ENCODE measurements at places on chromosomes 16 and 17.

- no peak for DNase-seq
Observed at GRCh38 chr17:27895123-27895895, 2.1 kb upstream of the LYRM9 start.

DNA sequence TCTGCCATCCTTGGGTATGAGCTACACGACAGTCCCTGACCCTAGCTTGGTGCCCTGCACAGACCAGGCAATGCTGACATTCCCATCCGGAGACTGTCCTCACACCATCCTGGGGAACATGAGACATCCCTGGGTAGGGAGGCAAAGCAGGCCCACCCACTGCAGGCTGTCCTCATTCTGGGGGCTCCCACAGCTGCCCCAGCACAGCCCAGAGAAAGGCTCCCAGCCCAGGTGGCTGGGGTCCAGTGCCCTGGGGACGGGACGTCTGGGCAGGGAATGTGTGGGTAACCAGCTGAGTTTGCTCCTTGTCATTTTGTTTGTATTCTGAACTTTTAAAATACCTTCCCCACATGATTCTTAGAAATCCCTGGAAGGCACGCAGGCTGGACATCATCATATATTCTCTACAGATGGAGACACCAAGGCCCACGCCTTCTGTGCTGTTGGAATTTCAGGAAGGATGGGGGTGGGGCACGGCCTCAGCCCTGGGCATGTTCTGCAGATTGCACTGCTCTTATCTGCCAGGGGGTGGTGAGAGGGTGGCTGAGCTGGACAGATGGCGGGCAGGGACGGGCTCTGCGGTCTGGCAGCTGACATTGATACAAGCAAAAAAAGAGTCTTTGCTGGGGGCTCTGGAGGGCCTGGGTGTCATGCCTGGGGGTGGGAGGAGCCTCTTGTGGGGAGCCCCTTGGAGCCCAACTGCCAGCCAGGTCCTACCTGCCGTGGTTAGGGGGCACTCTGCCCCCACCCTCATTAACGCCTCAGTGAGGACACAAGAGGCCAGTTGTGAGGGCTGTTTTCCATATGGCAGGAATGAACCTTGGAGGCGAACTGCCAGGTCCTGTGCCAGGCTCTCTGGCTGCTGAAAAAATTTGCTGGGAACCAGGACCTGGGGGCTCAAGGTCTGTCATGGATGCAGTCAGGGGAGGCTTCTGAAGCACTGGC lies 28.4 kb downstream of the LRRC75A start:
- peak; percentile 72 for DNase-seq

DNA sequence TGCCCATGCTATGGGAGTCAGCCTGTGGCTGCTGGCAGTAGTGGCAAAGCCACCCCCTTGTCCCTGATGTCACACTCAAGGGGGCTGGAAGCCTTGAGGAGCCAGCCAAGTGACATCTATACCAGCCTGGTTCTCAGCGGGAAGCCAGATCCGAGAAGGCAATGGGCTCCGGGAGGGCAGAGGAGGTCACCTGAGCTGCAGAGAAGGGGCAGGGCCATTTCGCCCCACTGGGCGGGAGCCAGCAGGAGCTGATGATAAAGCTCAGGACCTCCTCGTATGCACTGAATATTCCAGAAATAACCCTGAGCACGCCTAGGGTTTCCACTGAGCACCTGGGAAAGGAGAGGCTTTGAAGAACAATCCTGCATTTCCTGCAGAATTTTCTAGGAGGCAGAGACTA lies 19.0 kb downstream of the MRPS23 start:
- DNase-seq: no peak

GRCh38 chr16:4868026-4868425 lies 20.7 kb downstream of the UBN1 start:
- no peak for DNase-seq

GRCh38 chr17:48804936-48805411 lies 12.1 kb downstream of the TTLL6 start:
- peak; percentile 91 for DNase-seq

DNA sequence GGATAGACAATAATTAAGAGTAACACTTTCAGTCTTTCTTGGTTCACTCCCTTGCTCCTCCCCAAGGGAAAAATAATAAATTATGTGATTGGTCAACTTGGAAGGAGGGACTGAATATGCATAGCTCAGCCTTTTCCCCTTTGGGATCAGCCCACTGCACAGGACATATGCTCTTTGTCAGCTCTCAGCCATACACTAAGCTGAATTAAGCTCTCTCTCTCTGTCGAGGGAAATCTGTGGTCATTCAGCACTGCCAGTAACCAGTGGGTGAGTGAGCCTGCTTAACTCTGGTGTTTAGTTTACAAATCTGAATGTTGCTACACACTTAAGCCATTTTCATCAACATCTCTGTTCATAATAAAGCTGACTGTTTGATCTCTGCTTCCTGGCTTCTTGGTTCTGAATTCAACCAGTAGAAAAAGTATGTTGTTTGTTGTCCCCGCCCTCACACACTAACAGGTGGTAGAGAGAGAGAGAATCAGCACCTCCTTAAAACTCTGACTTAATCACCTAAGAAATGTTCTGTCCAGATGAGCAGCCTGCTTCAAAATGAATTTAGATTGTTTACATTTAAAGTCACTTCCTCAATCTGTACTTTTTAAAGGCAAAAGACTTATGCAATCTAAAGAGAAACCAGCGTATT lies 102.3 kb upstream of the C17orf78 start:
- peak; percentile 17 for DNase-seq

- peak; percentile 31 for DNase-seq
Observed at GRCh38 chr16:83113317-83113716, 486.5 kb downstream of the CDH13 start.

GRCh38 chr16:72884037-72884436 lies 163.9 kb downstream of the ZFHX3 start:
- no peak for DNase-seq

GRCh38 chr17:66038125-66038524 lies 153.8 kb downstream of the CEP112 start:
- DNase-seq: no peak

DNA sequence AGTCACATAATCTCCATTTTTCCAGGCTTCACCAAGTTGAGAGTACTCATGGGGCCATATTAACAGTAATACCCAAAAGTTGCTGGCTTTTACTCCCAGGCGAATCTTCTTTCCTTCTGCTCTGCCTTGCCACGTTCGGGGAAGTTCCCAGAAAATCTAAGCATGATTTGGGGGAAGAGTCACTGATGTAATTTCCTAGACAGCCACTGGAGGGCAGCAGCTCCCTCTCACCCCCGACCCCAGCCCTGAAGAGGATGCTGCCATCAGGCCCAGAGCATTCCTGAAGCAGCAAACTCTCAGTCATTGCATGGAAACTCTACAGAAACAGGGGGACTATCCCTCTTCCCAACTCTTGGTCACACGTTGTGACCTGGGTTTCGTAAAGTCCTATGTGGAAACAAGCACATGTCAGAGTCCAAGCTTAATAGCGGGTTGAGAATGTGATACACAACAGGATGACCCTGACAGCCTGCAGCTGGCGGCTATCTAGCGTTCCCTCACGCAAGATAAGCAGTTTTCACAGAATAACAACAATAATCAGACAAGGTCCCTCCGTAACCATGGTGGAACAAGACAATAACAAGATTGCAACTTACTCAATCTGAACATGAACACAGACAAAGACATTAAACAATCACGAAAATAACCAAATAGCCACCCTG lies 43.8 kb upstream of the DHX40 start:
- peak; percentile 54 for DNase-seq

DNA sequence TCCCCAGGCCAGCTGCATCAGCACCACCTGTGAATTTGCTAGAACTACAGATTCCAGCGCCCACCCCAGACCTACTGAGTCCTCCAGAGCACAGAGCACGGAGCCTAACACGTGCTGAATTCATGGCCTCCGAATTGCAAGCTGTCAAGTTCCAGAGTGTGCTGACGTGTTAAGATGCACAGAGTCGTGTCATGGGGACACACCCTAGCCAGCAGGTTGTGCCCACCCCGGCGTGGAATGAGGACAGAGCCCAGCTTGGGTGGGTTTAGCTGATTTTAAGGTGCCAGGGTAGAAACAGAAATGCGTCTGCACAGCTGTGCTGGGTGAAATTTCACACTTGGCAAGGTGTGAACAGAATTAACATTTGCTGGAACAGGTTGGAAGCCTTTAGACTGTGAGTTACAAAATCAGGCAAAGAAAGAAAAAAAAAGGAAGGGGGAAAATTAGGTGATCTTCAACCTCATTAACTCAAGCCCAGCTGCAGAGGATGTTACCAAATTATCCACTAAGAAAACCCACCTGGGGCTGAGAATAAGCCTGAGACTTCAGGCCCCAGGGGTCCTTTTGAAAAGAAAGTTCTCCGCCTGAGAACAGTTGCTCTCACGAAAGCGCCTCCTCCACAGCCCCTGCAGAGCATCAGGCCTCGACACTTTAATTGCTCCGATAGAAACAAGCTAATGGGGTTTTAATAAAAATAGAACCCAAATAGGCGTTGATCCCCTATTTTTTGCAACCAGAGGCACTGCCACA lies 27.1 kb downstream of the GINS3 start:
- DNase-seq: no peak

- no peak for DNase-seq
Observed at GRCh38 chr17:17511881-17512858, 16.0 kb upstream of the RASD1 start.

GRCh38 chr17:76345377-76345974 lies 8.2 kb downstream of the PRPSAP1 start:
- DNase-seq: no peak

DNA sequence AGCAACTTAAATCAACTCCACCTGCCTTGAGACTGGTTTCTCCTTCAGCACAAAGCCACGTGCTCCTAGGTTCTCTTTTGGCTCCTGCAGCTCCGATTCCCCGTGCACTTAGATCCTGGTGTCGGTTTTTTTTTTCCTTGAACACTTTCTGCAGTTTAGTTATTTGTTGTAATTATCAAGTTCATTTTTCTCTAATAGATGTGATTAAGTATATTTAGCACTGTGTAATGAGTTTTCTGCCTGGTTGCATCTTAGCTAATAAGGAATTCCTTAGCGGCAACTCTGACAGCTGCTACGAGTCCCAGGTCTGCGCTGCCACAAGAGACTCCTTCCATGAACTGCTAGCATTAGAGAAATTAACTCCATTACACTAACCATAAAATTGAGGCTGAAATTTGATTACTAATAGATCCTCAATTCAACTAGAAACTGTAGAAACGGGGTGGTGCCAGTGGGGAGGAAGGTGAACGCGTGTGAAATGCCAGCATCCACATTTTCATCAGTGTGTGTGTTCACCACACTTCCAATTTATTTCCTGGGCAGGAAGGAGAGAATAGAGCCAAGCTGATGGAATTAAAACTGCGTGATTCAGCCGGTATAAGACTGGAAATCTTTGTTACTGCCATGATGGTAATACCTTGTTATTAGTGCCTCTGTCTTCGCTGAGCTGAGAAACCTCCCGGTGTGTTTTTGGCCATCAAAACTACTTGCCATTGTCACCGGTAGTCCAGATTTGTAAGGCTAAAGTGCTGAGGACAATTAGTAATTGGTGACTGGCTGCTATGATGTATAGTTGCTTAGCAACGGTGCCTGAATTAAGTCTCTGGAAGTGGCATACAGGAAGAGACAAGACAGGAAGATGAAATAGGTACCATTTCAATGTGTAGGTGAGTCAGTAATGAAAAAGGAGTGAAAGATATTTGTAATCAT lies 232.4 kb downstream of the IRX3 start:
- DNase-seq: peak; percentile 32

DNA sequence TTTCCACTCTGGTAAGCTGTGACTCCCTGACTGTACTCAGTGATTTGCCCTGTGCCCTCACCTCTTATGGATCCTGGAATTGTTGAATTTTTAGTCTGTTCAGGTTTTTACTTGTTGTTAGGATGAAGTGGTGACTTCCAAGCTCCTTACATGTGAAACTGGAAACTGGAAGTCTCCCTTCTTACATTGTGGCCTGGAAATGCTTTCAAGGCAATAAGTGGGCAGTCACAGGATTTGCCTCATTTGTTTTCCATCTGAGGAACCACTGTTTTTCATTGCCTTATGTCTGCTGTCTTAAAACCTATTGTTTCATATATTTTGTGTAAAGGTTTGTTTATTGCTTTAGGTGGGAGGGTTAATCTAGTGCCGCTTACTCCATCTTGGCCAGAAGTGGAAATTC lies 155.8 kb downstream of the CYB561 start:
- no peak for DNase-seq

- no peak for DNase-seq
Observed at GRCh38 chr16:56588781-56589140, 567 bp upstream of the MT3 start.

DNA sequence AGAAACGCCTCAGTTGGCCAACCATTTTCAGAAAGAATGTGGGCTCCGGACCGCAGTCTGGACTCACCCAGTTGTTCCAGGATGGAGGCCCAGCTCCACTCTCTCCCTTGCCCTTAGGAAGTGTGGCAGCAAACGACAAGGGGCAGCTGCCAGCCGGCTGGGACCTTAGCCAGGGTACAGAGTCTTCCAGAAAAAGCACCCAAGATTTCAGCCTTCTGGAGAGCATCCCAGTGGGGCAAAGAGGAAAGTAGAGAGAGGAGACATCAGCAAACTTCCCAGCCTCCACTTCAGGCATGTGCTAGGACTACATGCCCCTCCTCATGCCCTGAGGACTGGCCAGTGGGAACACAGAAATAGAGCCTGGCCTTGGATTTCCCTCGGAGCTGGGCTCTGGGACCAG lies 56.8 kb upstream of the SCNN1B start:
- DNase-seq: no peak

GRCh38 chr16:84614968-84615813 lies 2.7 kb downstream of the COTL1 start:
- no peak for DNase-seq

DNA sequence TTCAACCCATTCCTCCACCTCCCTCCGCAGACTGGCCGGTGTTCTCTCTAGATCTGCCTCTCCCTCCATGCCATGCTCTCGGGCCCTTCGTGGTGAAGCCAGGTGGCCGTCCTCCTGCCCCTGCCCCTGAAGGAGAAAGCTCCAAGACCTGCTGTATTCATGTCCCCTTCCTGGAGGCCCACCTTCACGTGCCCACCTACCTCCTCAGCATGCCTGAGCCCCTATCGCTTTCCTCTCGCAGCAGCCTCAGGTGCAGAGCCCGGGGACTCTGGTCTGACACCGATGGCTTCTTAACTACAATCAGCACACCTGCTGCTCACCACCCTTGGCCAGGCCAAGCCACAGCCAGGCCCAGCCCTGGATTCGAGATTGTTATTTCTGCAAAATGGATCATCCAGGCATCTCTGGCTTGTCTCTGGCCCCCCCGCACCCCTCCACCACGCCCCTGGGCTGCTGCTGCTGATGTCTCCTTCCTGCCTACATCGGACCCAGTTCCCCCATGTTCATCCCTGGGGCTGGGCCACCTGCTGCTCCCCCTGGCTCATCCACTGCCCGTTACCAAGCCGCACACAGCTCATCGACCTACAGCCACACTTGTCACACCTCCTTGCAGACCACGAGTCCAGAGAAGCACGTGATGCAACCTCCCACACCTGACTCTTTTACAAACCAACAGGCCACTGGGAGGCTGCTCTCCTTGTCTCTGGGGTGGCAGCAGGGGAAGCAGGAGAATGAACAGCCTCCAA lies 32.5 kb upstream of the TNFRSF13B start:
- DNase-seq: no peak

GRCh38 chr16:17887963-17888362 lies 417.2 kb upstream of the XYLT1 start:
- no peak for DNase-seq

- DNase-seq: no peak
Observed at GRCh38 chr17:73470316-73470826, 158.6 kb upstream of the CDC42EP4 start.

- DNase-seq: no peak
Observed at GRCh38 chr16:23514381-23515152, 4.3 kb upstream of the GGA2 start.
